ENCODE measurements at places on chromosomes 16 and 17. TPM values are rescaled to one million over a fixed set of nuclear protein-coding genes. Genes with fewer than 3 reads are reported as not detected.

TRAP1 gene
- 632 TPM for total RNA-seq

DNA sequence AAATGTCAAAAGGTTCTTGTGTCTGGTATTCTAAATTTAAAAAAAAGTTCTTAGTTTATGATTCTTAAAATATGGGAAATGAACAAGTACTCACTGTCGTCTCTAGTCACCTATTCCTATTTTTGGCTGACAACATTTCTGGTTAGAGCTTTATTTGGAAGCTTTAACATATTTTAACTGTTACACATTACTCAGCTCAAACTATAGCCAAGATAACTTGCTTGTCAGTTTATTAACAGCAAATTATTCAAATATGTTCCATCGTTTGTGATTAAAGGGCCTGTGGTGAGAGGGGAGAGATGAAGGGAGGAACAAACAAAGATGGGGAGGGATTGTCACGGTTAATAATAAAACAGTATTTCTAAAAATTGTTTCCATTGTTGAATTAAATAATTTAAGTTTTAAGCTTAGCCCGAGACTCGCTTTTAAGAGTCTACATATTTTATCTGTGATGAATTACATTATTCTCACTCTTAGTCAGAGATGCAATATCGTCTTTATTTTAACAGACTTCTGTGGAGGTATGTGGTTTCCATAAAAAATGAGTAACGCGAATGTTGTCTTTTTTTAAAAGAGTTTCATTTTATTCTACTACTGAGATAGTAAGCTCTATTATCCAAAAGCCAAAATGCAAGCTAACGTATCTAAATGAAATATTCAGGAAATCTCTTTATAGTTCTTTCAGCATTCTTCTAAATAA is 321.9 kb upstream of the PMFBP1 start:
- no peak for DNase-seq

DNA sequence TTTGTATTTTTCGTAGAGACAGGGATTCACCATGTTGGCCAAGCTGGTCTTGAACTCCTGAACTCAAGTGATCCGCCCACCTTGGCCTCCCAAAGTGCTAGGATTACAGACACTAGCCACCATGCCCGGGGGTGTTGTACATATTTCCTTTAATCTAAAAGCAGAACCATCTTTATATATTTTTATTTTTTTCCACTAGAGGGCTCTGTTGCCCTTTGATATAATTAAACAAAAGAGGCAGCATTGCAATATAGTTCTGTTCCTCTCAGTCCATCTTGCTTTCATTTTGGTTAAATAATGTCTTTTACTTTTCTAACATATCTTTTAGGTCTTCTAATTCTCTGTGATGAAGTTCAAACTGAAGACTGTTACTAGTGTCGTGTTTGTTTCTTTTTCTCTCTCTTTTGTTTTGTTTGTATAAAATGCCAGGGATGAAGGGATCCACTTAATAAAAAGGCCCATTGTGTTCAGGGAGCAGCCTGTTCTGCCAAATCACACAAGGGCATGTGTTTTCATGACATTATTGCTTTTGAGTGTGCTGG is 23.4 kb downstream of the WWOX start:
- peak; percentile 49 for DNase-seq

DNA sequence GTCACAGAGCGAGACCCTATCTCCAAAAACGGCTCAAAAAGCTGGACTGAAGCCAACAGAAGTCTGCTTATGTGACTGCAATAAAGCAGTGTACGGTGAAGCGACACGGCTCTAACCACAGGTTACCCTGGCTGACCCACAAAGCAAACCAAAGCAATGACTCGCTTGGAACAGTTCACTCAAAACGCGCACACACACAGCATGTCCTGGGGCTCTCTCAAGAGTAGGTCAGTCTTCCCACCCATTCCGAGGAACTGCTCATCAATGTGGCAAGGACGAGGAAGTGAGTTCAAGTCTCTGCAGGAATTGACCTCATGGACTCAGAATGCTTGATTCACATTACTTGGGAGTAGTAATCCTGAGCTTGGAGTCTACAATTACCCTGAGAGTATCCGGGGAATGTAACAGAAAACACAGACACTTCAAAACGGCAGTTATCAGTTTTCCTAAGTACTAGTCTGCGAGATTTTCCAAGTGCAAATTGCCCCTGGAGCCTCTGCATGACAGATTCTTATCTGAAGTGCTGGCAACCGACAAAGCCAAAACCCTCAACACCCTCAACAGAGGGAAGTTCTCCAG is 25.4 kb downstream of the PELP1 start:
- peak; percentile 19 for DNase-seq

DNA sequence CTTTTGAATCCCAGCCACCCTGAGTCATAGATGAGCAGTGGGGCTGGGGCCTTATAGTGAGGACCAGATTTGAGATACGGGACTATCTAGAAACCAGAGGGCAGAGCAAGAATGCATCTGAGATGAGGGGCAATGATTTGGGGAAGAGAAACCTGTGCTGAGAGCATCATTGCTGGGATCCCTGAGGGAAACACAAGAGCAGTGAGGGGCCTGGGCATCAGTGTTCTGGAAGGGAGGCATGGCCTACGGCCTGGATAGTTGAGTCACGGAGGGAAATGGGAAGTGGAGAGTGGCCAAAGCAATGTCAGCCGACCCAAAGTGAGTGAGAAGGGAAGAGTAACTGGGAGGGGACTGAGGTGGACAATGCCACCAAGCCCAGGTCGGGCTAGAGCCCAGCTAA is 5.2 kb downstream of the CAMTA2 start:
- DNase-seq = no peak

CYGB gene
- not detected for total RNA-seq

ZNF423 gene
- not detected for total RNA-seq

PRSS53 gene
- 3.7 TPM for total RNA-seq

- DNase-seq = peak; percentile 81
Observed at GRCh38 chr17:58401287-58401686, 16.0 kb downstream of the RNF43 start.

- no peak for DNase-seq
Observed at GRCh38 chr16:89358030-89359005, 132.0 kb downstream of the ANKRD11 start.

All from HT-29 (cell line).